ENCODE measurements at places on chromosomes 1 and 21. TPM values are rescaled to one million over a fixed set of nuclear protein-coding genes. Genes with fewer than 3 reads are reported as not detected.
A peak's percentile ranks its signal among the peaks of the same experiment; 100 is the strongest.

The PRELP gene
- not detected for total RNA-seq

DNA sequence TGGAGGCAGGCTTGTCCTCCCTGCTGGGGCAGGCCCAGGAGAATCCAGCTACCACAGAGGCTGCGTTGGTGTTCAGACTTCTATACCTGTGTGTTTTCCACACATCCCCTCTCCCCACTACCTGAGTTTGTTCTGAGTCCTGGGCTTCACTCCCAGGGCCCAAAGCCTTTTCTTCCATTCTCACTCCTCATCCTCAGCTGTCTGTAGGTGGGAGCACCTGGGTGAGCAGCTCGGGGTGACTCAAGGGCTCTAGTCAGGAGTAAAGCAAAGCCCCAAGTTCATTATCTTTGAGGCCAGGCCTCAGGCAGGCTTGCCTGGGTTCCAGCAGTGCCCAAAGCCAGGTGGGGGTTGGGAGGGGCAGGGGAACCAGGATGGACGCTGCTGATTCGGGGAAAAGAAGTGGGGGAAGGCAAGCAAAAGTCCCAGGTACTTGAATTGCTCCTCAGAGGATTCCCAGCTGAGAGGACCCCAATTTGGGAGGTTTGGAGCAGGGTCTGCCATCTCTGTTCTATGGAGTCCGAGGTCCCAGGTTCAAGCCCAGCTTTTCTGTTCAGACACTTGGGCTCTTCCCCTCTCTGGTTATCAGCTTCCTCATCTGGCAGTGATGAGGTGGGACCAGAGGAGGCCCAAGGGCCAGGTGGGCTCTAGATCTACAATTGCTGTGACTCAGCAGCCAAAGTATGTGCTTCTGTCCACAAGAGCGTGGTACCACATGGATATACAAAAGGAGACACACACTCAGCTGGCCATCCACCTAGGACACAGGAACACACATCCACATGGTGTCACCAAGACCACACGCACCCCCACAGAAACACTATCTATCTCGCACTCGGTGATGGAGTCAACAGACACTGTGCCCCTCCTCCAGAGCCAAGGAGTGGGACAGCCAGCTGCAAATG is 5.8 kb upstream of the PTPN7 start:
- no peak for DNase-seq

- DNase-seq = no peak
Observed at GRCh38 chr1:20069874-20070273, at the start of gene PLA2G5. Gene PLA2G5, plus strand, starts transcription at chr1:20070194. Its CDS starts 14,637 bp downstream, at chr1:20084831.

DNA sequence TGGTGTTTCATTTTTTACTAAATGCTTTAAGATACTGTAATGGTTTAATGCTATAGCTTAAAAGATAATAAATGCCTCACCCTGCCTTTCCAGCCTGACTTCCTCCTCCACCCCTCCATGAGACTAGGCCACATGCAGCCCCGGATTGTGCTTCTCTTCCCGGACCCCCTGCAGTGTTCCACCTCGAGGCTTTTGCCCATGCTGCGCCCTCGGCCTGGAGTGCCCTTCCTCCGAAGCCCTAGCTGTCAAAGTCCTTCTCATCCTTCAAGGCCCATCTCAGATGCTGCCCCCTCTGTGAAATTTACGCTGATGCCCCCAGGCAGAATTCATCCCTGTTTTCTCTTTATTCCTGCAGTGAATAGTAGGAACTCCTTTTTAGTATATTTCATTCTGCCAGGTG is 98.5 kb downstream of the ATP5PO start:
- DNase-seq = no peak

The SPATA45 gene
- not detected for total RNA-seq

DNA sequence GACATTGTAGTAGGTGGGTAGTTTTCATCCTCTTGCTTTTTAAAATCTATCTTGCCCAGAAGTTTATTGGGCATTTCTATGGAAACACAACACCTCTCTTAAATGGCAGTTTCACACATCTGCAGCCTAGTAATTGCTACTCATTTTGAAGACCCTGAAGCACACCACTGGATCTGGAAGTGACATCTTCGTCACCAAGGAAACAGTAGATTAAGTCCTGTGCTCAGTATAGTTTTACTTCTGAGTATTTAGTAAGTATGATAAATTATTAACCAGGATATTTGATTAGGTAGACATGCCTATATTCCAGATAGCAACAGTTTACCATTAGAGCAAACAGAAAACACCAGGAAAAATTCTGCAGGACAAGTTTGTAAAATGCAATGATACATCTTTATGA is 48.7 kb downstream of the UCK2 start:
- no peak for DNase-seq

GRCh38 chr1:150613061-150613920 is 16.1 kb downstream of the ENSA start:
- peak; percentile 54 for DNase-seq

- no peak for DNase-seq
Observed at GRCh38 chr21:42655796-42656770, 2.7 kb downstream of the PDE9A start.

DNA sequence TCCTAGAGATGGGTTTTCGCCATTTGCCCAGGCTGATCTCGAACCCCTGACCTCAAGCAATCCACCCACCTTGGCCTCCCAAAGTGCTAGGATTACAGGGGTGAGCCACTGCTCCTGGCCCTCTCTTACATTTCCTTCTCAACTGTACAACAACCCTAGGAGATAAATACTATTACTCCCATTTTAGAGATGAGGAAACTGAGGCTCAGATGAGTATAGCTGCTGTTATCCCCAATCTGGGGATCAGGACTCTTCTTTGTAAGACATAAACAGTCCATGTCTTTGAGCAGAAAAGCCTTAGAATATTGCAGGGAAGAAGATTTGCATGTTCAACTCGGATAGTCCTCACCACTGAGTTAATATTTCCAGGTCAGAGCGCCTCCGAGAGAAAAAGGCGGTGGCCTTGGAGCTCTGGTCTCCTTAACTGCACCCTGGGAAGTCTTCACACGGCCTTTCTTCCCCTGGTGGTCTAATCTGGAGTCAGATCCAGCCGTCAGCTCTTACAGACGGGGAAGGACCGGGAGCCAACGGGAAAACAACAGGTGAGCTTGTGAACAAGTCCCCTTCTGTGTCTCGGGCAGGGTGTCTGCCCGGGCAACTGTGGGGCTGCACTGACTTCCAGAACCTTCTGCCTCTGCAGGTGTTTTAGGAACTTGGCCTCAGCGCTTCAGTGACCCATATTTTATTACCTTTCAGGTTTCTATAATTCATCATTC is 5.9 kb upstream of the OLIG1 start:
- no peak for DNase-seq

DNA sequence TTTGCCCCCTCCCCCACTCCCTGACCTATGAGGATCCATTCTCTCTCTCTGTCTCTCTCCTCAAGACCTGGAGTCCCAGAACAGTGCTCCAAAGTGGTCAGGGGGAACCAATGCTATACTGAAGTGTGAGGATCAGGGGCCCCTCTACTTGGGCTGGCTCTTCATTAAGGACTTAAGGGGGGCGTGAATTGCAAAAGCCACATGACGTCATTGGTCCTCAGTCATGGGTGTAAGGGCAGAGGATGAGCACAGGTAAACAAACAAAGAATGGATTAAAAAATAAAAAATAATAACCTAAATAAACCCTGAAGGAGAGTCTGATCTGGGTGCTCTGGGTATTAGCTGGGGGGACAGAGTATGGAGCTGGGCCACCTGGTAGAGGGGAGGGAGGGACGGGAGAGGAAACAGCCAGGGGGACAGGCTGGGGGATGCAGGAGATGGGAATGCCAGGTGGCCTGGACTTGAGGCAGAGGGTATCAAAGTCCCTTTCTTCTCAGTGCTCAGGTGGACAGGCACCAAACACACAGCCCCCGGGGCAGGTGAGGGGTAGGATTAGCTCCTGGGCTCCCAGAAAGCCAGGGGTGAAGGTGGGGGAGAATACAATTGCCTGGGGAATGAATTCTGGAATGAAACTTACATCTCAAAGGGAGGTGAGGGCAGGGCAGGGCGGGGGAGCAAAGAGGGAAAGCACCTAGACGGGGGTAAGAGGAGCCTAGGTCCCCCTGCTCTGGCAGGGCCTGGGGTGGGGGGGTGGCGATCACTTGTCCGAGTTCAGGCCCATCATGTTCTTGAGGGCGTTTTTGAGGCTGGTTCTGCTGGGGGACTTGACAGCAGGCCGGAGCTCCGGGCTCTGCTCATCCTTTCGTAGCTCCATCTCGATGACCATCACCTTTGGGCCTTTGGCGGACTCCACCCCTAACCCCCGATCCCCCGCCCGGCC is 4.6 kb downstream of the MPZ start:
- no peak for DNase-seq

DNA sequence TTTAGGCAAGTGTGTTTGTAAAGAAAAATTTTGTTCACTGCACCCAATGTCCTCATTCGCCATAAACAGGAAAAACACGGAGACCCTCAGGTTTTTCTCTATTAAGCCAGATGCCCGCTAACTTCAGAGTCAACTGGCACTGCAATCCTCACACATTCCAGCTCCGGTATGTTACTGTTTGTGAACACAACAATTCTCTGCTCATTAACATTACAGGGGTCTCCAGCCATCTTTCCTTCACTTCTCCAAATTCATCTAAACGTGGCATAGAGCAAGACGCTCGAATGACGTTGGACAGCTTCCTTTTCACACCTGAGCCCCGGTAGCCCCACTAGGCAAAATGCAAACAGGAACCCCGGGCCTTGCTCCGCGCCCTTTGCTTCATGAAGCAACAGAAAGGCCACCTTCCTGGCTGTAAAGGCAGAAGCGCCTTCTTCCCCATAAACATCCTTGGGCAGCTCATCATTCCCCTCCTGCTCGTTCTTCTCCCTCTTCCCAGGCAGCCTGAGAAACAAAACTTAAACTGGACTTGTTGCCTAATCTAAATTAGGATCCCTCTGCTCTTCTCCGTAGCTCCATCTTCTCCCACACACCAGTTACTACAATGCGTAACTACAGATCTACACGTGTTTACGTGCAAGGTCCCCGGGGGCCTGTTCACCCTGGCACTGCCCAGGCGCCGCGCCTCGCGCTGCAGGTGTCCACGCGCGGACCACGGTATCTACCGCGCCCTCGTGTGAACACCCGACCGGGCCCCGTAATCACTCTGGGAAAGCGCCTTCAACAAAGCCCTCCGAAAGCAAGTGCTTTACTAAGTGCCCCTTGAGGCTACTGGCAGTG is 1.2 kb downstream of the LBR start:
- peak; percentile 58 for DNase-seq

The LRRIQ3 gene
- 0.45 TPM for total RNA-seq

DNA sequence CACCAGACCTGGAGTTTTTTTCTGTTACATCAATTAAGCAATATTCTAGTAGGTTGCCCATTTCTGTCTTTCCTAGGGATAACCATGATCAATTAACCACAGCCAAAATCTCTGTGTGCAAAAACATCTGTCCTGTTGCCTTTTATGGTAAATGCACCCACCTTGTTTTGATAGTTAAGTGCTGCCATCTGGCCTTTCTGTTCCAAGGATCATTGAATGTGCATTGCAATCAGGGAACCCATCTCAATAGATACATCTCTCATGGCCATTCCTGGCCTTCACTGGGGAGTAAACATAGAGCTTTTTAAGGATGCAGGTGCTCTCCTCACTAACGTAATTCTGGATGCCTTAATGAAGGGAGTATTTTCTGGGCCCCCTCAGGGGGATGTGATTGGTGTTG is 111.8 kb upstream of the KIAA1614 start:
- DNase-seq = no peak

DNA sequence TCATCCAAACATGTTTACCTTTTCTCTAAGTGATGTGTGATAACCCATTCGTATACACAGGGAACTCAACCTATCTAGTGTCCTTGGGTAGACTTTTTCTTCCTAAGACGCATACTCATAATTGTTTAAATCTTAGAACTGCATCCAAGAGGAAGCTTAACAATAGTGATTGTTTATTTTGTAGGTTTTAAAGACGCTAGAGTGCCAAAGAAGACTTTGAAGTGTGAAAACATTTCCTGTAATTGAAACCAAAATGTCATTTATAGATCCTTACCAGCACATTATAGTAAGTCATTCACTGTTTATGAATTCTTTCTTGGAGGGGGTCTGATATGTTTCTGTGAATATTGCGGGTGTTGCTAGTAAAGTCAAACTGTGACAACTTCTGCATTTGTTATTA is 25.4 kb downstream of the PLA2G4A start:
- no peak for DNase-seq

The ADAMTSL4 gene
- not detected for total RNA-seq

- no peak for DNase-seq
Observed at GRCh38 chr1:199784138-199784895, 243.2 kb upstream of the NR5A2 start.

- no peak for DNase-seq
Observed at GRCh38 chr1:89598450-89599331, 34.2 kb upstream of the LRRC8C start.

GRCh38 chr1:8200317-8201115 is 117.4 kb upstream of the SLC45A1 start:
- no peak for DNase-seq

The CKS1B gene
- total RNA-seq = 153 TPM

Data from activated CD8-positive, alpha-beta T cell treated with anti-CD3 and anti-CD28 coated beads, Interleukin-2, amount 10 ng/mL, durations not matched to agents 7 days and 5 days (primary cell).